ENCODE measurements at places on chromosomes 7 and 10. TPM values are rescaled to one million over a fixed set of nuclear protein-coding genes. Genes with fewer than 3 reads are reported as not detected.

The SPAM1 gene
- not detected for total RNA-seq

The CPA4 gene
- total RNA-seq, result 98.8 TPM

The ANKRD7 gene
- 7.9 TPM for total RNA-seq

The SMKR1 gene
- 2.7 TPM for total RNA-seq

The GPR37 gene
- total RNA-seq, result 0.65 TPM

The SRRM3 gene
- total RNA-seq, result 0.29 TPM

The DHTKD1 gene
- total RNA-seq, result 6.8 TPM
